ENCODE measurements at places on chromosomes 3 and 15. TPM values are rescaled to one million over a fixed set of nuclear protein-coding genes. Genes with fewer than 3 reads are reported as not detected.

DNA sequence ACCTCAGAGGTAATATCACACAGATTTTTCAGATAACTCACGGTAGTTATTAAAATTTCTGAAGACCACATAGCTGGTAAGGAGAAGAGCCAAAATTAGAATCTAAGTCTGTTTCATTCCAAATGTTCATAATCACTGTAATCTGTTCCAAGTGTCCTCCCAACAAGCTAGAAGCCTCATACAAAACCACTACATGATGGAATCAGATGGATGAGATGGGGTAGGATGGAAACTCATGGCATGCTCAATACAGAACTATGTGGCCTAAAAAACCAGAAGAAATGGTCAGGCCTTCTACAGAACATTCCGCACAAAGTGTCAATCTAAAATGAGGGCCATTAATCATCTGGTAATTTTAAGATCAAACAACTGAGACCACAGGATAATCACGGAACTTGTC lies 91.8 kb downstream of the THBS1 start:
- DNase-seq, result no peak

- peak; percentile 34 for DNase-seq
Observed at GRCh38 chr15:42046597-42046996, 25.8 kb upstream of the PLA2G4E start.

DNA sequence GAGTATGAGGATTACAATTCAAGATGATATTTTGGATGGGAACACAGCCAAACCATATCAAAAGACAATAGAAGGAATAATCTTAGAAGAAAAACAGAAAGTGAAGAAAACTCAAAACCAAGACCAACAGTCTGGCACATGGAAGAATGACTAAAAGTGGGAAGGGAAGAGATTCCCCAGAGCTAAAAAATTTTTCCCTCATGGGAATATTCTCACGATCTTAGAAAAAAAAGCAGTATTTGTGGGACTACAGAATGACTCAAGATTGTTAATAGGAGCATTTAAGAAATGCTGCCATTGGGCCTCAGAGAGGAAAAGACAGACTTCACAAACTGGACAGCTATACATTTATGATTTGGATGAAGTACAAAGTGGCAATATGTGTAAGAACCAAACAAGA lies 18.3 kb downstream of the OSTN start:
- no peak for DNase-seq

DNA sequence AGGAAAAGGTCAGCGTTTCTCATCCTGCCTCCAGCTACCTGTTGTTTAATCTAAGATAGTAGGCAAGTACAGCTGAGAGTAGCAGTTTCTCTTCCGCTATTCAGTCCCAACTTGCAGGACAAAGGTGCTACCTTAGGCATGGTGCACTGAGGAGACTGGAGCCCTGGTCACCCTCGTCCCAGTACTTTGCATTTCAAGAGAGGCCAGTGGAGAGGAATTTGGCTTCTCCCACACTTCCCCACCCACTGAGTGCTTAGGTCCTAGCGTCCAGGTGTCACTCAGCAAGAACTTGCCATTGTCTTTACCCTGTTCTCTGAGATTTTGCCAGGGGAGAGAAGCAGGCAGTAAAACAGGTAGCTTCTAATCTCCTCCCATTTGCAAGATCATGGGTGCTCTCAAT lies 12.5 kb upstream of the RPN1 start:
- no peak for DNase-seq

DNA sequence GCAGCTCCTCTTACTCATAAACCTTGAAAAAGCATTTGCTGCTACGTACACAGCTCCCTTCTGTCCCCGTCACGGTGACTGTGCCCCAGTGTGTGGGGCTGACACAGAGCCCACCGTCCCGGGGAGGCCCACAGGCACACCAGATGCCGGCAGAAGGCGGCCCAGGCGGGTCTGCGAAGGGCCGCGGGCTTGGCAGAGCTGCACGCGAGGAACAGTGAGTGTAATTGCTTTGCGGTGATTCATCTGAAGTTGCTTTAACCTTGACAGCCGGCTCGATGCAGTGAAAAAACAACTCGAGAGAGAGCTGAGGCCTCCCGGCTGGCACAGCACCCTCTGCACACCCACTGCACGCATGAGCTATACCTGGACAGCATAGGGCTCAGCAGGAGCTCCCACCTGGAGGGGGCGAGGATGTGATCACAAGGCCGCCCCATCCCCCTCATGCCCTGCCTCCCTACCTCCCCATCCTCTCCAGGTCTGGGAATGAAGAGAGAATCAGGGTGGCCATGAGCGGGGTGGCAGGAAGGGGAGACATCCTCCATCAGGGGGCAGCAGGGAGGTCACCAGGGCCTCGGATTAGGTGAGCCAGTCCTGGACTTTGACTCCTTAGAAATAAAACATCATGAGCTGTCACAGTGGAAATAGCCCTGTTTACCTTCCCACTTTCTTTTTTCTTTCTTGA lies 172.7 kb downstream of the MEGF11 start:
- no peak for DNase-seq

DNA sequence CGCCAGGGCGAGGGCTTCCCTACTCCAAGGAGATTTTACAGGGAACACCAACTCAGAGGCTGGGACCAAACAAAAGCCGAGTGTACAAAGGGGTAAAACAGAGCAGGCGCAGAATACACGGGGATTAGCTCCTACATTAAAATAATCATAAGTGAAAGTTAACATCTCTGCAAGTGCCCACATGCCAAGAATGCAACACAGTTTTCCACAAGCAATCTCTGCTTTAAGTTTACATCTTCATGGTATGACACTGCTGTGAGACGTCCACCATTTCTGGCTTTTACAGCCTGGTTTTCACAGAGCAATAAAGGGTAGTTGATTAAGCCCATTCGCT lies 500 bp upstream of the VGLL3 start:
- DNase-seq, result no peak

DNA sequence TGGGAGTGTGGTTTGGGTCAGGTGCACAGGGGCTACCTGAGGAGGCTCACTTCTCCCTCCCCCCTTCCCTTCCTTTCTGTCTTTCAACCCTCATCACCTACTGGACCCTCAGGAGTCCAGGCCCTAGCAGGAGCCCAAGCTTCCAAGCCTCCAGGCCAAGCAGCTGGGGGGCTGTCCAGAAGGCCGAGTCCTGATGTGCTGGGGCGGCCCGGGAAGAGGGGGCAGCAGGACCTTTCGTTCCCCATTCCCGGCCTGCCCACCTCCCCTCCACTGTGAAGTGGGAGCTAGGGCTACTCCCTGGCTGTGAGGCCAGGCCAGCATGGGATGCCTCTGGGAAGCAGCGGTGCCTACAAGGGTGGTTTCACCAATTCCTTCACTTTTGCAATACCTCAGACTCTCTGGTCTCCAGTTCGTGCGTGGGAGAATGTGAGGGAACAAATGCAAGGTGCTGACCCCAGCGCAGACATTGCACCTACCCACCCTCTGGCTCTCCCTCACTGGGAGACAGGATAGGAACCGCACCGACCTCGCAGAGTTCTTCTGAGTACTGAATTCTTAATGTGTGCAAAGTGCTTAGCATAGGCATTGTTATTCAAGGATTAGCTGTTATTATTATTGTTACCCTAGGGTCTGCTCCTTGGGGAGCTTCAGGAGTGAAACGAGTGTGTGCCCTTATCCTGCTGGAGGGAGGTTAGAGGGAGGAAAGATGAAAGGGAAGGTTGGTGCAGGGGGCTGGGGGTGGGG lies 2.5 kb downstream of the EPHB3 start:
- DNase-seq, result no peak

Gene HEG1
- 47.1 TPM for total RNA-seq

Gene SAXO2
- not detected for total RNA-seq

Gene P2RY14
- total RNA-seq, result 0.49 TPM

Gene THSD4
- total RNA-seq, result 66.8 TPM

Gene GP9
- total RNA-seq, result not detected

Gene UQCC5
- 1.2 TPM for total RNA-seq

Gene SLC12A1
- total RNA-seq, result not detected

Gene FAM107A
- total RNA-seq, result 88.6 TPM
